Common myeloid progenitor, CD34-positive (primary cell): ENCODE measurements at places on chromosomes 5 and 9.

DNA sequence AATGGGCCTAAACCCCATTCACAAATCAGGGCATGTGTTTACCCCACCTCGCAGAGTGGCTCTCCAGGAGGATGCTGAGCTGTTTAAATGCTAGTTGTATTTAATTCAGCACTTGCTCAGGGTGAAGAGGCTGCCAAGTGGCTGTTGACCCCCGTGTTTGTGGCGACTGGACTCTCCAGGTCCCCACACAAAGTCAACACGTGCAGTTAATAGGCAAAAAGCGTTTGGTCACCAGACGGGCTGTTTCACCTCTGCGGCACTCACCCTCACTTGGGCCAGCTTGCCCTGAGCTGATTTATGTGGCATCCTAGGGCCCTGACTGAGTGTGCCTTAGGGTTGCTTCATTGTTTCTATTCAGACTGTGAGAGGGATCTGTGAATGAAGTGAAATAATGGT lies 152.3 kb downstream of the GAS1 start:
- H3K4me1 ChIP-seq: no peaks in the 10 kb centered on the region
- no peak for DNase-seq
- H3K27ac ChIP-seq: no peak overlapping the region
- no peaks in the 10 kb centered on the region for H3K27me3 ChIP-seq
- H3K36me3 ChIP-seq: no peaks in the 10 kb centered on the region

DNA sequence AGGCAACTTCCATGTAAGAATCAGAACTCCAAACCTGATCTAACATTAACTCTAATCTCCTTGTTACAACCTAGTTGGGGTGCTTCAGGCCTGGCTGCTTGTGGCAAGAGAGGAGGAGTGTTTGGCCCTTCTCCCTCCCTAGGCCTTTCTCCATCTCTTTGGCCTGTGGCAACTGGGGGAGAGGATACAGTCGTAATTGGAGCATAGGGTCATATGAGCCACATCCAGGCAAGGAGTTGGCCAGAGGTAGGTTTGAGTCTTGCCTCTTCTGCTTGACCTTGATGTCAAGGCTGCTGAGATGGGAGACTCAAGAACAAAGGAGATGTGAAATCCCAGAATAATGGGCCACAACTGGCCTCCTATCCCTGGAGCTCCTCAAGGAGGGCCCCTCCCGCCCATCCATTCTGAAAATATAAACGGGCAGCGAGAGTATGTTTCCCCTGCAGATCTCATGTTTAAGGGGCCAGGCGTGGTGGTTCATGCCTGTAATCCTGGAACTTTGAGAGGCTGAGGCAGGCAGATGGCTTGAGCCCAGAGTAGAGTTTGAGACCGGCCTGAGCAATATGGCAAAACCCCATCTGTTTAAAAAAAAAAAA lies 59.3 kb upstream of the ANGPTL2 start:
- H3K27ac ChIP-seq: no peak overlapping the region
- H3K36me3 ChIP-seq: no peaks in the 10 kb centered on the region
- H3K27me3 ChIP-seq: no peaks in the 10 kb centered on the region
- no peak for DNase-seq
- no peak overlapping the region for H3K4me3 ChIP-seq
- no peaks in the 10 kb centered on the region for H3K4me1 ChIP-seq

GRCh38 chr5:132222649-132223038 lies 5.0 kb downstream of the P4HA2 start:
- H3K27ac ChIP-seq: no peak overlapping the region
- H3K4me1 ChIP-seq: peaks cover 7% of the 10 kb centered on the region

- H3K4me1 ChIP-seq: peaks cover 5% of the 10 kb centered on the region
- H3K27ac ChIP-seq: no peak overlapping the region
- DNase-seq: no peak
- no peaks in the 10 kb centered on the region for H3K27me3 ChIP-seq
These were observed 2.1 kb downstream of the CACNA1B start for GRCh38 chr9:137879566-137880150.

DNA sequence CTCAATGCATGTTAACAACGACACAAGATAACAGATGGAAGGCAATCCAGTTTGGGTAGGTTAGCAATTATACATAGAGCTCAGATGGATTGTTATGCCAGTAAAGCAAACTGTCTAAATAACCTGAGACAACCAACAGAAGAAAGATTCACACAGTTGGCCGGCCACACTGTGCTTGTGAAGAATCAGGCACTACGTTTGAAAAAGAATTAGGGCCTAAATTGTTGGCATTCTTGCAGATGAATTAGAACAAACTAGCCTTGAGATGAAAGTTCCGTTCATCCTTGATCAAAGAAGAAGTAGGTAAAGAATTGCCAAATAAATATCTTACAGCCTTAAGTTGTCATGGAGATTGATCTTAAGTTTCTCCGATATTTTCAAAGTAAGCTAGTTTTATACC lies 210.6 kb downstream of the CDH18 start:
- H3K4me3 ChIP-seq: no peak overlapping the region
- no peak overlapping the region for H3K27ac ChIP-seq
- no peaks in the 10 kb centered on the region for H3K27me3 ChIP-seq
- H3K36me3 ChIP-seq: no peaks in the 10 kb centered on the region

DNA sequence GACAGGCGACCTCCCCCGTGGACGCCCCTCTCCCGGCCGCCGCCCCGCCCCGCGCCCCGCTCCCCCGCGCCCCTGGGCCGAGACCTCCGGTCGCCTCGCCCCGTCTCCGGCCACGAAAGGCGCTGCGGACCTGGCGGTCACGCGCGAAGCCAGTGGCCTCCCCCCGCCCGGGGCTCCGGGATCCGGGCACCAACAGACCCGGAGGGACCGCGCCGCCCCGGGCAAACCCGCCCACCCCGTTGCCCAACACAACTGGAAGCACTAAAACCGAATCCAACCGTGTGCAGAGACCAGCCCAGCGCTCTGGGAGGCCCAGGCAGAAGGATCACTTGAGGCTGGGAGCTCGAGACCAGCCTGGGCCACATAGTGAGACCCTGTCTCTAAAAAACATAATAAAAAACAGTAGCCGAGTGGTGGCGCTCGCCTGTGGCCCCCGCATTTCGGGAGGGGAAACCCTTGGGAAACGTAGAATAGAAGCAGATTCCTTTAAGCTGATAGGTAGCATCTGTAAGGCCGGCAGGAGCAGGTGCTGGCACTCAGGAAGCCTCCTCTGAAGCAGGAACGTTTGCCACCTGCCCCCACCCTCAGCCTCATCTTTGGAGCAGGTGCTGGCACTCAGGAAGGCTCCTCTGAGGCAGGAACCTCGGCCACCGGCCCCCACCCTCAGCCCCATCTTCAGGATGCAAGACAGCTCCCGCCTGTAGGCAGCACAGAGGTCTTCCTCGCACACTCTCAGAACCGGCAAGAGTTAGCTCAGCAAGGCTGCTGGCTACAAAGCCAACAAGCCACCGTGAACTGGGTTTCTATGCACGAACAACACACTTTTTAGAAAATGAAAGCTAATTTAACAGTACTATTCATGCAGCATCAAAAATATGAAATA lies 4.6 kb upstream of the SLC9A3 start:
- H3K27me3 ChIP-seq: peaks cover 49% of the 10 kb centered on the region
- H3K27ac ChIP-seq: no peak overlapping the region
- no peak for DNase-seq
- H3K36me3 ChIP-seq: no peaks in the 10 kb centered on the region

- no peak overlapping the region for H3K27ac ChIP-seq
- no peaks in the 10 kb centered on the region for H3K36me3 ChIP-seq
- DNase-seq: no peak
- no peaks in the 10 kb centered on the region for H3K27me3 ChIP-seq
- H3K4me3 ChIP-seq: no peak overlapping the region
- H3K4me1 ChIP-seq: no peaks in the 10 kb centered on the region
These were observed 177.4 kb downstream of the SEC61B start for GRCh38 chr9:99399474-99399873.

DNA sequence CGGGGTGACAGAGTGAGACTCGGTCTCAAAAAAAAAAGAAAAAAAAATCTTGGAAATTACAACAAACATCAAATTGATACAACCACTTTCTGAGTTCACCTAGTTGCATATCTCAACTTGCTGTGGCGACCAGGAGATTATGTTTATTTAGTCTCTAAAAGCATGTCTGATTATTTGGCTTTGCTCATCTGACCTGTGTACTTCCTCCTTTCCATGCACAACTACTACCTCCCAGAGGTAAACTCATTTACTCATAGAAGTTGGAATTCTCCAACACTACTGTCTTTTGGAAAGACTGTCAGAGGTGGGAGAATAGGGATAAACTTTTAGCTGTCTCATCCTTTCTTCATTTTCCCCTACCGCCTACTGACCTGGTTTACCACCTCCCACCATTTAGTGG lies 42.6 kb downstream of the MTMR12 start:
- peaks cover 35% of the 10 kb centered on the region for H3K36me3 ChIP-seq
- no peak overlapping the region for H3K4me3 ChIP-seq
- peaks cover 2% of the 10 kb centered on the region for H3K4me1 ChIP-seq
- H3K27ac ChIP-seq: no peak overlapping the region
- no peak for DNase-seq

- H3K36me3 ChIP-seq: no peaks in the 10 kb centered on the region
- H3K27me3 ChIP-seq: no peaks in the 10 kb centered on the region
- DNase-seq: no peak
- H3K4me1 ChIP-seq: peaks cover 4% of the 10 kb centered on the region
- H3K4me3 ChIP-seq: no peak overlapping the region
These were observed 492.4 kb downstream of the GADD45G start for GRCh38 chr9:90097237-90097636.

GRCh38 chr9:87307848-87308247 lies 189.8 kb upstream of the DAPK1 start:
- no peak overlapping the region for H3K27ac ChIP-seq
- peaks cover 4% of the 10 kb centered on the region for H3K27me3 ChIP-seq
- no peak for DNase-seq
- no peak overlapping the region for H3K4me3 ChIP-seq
- no peaks in the 10 kb centered on the region for H3K36me3 ChIP-seq
- H3K4me1 ChIP-seq: no peaks in the 10 kb centered on the region

GRCh38 chr9:38024036-38024681 lies 44.9 kb downstream of the SHB start:
- no peak overlapping the region for H3K27ac ChIP-seq
- no peak overlapping the region for H3K4me3 ChIP-seq
- no peaks in the 10 kb centered on the region for H3K27me3 ChIP-seq
- no peaks in the 10 kb centered on the region for H3K36me3 ChIP-seq
- no peak for DNase-seq

DNA sequence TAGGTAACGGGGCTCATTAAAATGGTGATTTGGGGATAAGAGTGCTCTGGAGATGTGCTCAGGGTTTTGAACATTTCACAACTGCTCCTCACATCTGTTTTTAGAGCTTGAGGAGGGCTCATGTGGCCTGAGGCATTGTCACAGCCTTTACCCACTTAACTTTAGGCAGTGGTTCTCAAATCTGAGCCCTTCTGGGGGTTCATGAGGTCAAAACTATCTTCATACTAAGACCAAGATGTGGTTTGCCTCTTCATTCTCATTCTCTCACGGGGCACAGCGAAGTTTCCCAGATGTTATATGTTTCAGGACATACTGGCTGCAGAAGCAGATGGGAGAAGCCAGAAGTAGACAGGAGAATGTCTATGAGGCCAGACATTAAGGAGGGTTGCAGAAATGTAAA lies 38.4 kb downstream of the STXBP1 start:
- no peak overlapping the region for H3K4me3 ChIP-seq
- H3K4me1 ChIP-seq: peaks cover 19% of the 10 kb centered on the region
- H3K36me3 ChIP-seq: no peaks in the 10 kb centered on the region

- H3K27me3 ChIP-seq: peaks cover 6% of the 10 kb centered on the region
- DNase-seq: no peak
- H3K36me3 ChIP-seq: no peaks in the 10 kb centered on the region
- H3K4me1 ChIP-seq: no peaks in the 10 kb centered on the region
- H3K4me3 ChIP-seq: no peak overlapping the region
These were observed 25.6 kb downstream of the COL27A1 start for GRCh38 chr9:114180696-114181606.

GRCh38 chr9:121830441-121831140 lies 179.2 kb downstream of the DAB2IP start:
- no peaks in the 10 kb centered on the region for H3K27me3 ChIP-seq
- DNase-seq: no peak
- H3K4me3 ChIP-seq: no peak overlapping the region

GRCh38 chr5:169566202-169566601 lies 17.4 kb upstream of the SPDL1 start:
- H3K36me3 ChIP-seq: no peaks in the 10 kb centered on the region
- peaks cover 9% of the 10 kb centered on the region for H3K27me3 ChIP-seq
- no peaks in the 10 kb centered on the region for H3K4me1 ChIP-seq
- no peak overlapping the region for H3K27ac ChIP-seq

DNA sequence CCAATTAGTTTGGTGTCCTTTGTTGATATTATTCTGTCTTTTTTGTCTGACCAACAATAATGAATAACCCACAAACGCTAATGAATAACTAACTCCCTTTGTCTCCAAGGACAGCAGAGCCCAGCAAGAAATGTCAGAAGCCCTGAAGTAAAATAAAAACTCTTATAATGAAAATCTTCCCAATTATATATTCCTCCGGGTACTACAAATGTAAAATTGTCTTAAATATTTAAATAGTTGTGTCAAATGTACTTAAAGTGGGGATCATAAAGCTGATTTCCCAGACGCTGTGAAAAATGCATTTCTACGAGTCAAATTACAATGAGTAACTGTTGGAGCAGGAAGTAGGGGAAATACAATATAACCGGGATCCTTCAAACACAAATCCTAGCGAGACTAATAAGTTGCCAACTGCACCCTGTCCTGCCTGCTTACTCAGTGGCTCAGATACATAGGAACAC lies 22.3 kb downstream of the GLIS3 start:
- H3K27me3 ChIP-seq: peaks cover 2% of the 10 kb centered on the region
- H3K36me3 ChIP-seq: no peaks in the 10 kb centered on the region
- no peak for DNase-seq
- no peaks in the 10 kb centered on the region for H3K4me1 ChIP-seq
- no peak overlapping the region for H3K27ac ChIP-seq

DNA sequence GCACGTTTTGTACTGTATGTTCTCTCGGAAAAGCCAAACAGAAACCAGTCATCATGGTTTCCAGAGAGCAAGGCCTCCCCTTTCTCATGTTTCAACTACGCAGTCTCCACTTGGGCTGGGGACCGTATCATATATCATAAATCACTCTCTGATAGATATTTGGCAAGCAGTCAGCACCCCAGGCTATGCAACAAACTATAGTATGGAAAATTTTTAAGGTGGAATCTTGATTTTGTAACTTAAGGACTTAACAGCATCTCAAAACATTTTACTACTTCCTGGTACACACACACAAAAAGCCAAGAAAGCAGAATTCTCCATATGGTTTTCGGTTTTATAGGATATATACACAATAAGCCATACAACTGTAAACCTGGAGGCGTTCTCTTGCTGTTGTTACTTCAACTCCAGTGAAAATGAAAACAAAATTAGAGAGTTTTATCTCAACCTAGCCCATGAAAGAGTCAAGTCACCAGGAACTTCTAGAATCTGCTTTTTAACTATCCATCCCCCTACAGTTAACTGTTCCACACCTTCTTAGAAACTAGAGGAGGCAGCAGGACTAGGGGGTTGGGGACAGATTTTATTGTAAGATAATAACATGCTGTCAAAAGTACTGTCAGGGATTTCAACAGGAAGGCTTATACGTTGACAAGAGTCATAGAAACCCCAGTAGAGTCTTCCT lies 283.4 kb downstream of the NFIB start:
- no peaks in the 10 kb centered on the region for H3K36me3 ChIP-seq
- no peak for DNase-seq
- no peak overlapping the region for H3K27ac ChIP-seq
- H3K4me1 ChIP-seq: no peaks in the 10 kb centered on the region
- no peaks in the 10 kb centered on the region for H3K27me3 ChIP-seq

- H3K27ac ChIP-seq: no peak overlapping the region
- peaks cover 15% of the 10 kb centered on the region for H3K4me1 ChIP-seq
- DNase-seq: no peak
- no peaks in the 10 kb centered on the region for H3K36me3 ChIP-seq
- no peaks in the 10 kb centered on the region for H3K27me3 ChIP-seq
These were observed 1.5 kb downstream of the DCAF10 start for GRCh38 chr9:37801959-37802711.
